ENCODE measurements at places on chromosomes 11 and 22.

DNA sequence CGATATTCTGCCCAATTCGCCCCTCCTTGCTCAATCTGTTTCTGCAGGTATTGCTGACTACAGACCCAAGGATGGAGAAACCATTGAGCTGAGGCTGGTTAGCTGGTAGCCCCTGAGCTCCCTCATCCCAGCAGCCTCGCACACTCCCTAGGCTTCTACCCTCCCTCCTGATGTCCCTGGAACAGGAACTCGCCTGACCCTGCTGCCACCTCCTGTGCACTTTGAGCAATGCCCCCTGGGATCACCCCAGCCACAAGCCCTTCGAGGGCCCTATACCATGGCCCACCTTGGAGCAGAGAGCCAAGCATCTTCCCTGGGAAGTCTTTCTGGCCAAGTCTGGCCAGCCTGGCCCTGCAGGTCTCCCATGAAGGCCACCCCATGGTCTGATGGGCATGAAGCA, 9.2 kb upstream of the SLC35E4 start:
- DNase-seq: no peak

GRCh38 chr11:123478352-123478987, 48.4 kb downstream of the GRAMD1B start:
- peak; percentile 40 for DNase-seq

- DNase-seq: no peak
These were observed 963.4 kb upstream of the CCDC90B start for GRCh38 chr11:84249344-84250135.

DNA sequence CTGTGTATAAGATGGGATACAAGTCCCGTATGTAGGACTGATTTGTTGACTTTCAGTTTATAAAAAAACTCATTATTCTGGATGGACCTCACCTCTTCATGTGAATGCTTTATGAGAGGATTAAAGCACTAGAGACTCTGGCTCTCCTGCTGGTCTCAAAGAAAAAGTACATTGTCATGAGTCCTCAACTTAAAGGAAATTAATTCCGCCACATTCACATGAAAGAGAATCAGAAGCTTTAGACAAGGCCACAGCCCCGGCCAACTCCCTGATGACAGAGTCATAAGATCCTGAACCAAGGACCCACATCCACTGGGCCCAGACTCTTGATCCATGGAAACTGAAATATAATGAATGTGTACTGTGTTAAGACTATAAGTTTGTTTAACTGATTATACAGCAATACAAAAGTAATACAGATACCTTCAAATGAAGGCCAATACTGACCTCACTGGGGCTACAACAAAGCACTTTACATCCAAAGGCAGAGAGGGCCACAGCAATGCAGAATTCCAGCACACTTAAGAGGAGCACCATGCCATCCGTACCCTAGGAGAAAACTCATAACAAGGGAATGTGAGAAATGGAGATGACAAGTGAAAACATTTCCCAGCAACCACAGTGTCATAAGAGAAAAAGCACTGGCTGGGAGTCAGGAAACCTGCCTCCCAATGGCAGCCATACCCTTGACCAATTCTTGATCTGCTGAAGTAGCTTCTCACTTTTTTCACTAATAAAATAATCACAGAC, 25.4 kb upstream of the MS4A6A start:
- DNase-seq: no peak

DNA sequence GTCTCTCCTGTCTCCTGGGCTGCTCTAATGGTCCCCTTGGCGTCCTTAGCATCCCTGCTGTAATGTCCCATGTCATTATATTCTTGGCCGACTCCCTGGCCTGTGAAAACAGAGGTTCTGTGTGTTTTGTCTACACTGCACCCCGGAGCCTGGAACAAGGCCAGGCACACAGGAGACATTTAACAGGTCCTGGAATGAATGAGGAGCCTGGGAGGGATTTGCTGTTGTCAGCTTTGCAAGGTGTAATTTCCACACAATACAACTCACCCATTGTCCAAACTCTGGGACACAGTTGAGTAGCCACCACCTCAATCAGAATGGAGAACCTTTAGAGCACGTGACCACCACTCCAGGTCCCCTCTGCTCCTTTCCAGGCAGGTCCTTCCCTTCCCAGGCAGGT, 14.9 kb upstream of the PDGFB start:
- DNase-seq: no peak

DNA sequence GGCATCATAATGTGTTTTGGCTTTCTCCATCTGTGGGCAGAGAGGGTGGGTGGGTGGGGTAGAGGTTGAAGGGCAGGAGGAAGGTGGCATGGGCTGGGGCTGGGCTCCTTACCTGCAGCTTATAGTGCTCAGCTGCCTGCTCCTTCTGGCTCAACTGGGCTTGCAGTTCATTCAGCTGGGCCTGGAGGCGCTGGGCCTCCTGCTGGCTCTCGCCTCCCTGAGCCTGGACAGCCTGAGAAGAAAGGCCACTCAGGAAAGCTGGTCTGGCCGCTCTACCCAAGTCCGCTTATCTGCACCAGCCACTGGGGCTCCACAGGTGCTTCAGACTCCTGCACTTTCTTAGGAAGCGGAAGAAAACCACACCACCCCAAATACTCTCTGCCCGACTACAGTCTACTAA, 10.4 kb downstream of the IL18BP start:
- DNase-seq: no peak

- peak; percentile 45 for DNase-seq
These were observed 3.8 kb upstream of the OR5A2 start for GRCh38 chr11:59429924-59430516.

- DNase-seq: no peak
These were observed 15.2 kb downstream of the TANGO2 start for GRCh38 chr22:20036084-20036482.

- no peak for DNase-seq
These were observed 90.6 kb downstream of the LARGE1 start for GRCh38 chr22:33829546-33830280.

- no peak for DNase-seq
These were observed 1.4 kb upstream of the RCE1 start for GRCh38 chr11:66841861-66842260.

GRCh38 chr11:61332281-61332796, 566 bp downstream of the DDB1 start:
- DNase-seq: peak; percentile 31

DNA sequence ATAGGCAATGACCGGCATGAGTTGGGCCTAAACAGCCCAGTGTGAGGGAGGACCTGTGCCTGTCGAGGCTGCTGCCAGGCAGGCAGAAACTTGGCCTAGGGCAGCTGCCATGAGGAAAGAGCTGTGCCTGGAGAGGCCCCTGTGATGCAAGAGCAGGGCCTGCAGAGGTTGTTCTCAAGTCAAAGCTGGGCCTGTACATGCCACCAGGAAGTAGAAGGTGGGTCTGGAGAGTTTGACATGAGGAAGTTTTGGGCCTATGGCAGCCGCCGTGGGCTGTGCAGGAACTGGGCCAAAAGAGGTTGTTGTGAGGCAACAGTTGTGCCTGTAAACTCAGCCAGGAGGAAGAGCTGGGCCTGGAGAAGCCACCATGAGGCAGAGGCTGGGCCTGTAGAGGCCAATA, 43.2 kb downstream of the OR4C45 start:
- no peak for DNase-seq

DNA sequence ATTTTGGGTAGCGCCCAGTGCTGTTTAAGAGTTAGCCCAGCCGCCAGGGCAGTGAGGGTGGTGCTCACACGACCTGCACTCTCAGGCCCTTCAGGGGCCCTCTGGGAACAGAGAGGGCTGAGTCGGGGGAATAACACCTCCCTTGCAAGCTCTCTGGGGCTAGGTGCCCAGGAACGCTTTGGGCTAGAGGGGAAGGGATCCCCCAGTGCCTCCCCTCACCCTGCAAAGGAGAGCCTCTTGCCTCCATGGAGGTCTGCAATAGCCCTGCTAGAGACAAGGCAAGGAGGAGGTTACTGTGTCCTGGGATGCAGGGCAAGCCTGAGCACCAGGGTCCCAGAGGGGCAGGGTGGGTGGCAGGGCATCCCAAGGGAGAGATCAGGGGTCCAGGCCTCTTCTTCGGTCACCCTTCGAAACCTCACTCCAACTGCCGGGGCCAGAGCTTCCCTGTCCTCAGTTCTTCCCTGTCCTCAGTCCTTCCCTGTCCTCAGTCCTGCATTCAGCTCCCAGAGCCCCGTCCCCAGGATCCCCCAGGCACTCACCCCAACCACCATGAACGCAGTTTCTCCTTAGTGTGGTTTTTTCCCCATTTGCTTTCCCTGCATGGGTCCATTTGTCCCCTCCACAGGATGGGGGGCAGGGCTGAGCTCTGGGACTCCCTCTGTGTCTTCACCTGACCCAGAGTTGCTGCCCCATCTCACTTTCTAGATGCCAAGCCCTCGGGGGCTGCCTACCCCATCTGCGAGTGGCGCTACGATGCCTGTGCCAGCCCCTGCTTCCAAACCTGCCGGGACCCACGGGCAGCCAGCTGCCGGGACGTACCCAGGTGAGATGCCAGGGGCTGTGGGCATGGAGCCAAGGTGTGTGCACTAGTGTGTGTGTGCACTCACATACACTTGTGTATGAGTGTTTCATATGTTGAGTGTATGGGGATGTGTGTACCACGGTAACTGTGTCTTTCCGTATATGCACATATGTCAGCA, 60.8 kb downstream of the OTOG start:
- no peak for DNase-seq

DNA sequence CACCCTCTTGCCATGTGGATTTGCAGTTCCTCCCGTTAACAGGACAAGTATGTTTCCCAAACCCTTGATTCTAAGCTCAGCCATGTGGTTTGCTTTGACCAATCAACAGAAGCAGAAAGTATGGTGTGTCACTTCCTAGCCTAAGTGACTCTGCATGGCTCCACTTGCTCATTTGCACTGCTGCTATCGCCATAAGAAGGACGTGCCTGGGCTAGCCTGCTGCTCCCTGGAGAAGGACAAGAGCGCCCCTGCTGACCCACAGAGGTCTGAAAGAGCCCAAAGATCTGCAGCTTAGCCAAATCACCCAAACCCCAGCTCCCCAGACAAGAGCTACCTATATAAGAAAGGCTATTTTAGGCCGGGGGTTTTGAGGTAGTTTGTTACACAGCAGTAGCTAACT, 18.0 kb downstream of the TBRG1 start:
- DNase-seq: no peak

- DNase-seq: no peak
These were observed 175.1 kb downstream of the SWAP70 start for GRCh38 chr11:9838961-9839360.

GRCh38 chr11:35962369-35963138, 18.7 kb downstream of the LDLRAD3 start:
- DNase-seq: no peak

GRCh38 chr22:40332319-40332781, 13.9 kb upstream of the ADSL start:
- peak; percentile 16 for DNase-seq

DNA sequence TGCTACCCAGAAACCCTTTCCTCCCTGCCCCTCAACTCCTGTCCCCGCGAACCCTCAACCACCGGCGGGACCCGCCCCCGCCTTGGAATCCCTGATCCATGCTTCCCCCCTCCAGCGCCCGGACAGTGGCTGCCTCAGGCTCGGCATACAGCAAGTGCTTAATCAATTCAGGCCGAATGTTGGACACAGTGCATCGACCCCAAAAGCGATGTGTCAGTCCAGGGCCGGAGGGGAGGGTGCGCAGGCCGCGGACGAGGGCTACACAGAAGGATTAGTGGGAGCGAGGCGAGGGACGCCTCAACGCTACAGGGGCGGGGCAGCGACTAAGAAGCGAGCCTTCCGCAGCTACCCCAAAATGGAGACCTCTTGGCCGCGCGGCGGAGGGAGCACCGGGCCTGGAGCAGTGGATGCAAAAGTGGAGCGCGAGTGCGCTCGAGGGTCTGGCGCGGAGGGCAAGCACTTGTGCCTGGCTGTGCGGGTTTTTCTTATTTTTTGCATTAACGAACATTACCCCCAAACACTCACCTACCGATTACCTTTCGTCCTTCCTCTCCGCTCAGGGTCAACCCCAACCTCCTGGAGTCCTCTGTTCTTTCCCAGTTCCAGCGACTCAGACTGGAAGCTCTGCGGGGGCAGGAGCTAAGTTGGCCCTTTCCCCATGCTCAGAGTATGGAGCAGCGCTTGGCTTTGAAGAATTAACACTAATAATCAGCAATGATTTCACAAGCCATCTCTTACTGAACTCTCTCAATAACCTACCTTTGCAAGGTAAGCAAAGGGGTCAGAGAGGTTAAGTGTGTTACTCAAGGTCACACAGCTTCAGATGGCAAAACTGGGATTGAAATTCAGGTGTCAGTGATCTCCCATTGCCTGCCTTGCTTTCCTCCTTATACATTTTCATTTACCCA, 30.0 kb upstream of the WNT11 start:
- peak; percentile 64 for DNase-seq

- no peak for DNase-seq
These were observed 44.4 kb upstream of the PPP6R3 start for GRCh38 chr11:68416070-68416578.

DNA sequence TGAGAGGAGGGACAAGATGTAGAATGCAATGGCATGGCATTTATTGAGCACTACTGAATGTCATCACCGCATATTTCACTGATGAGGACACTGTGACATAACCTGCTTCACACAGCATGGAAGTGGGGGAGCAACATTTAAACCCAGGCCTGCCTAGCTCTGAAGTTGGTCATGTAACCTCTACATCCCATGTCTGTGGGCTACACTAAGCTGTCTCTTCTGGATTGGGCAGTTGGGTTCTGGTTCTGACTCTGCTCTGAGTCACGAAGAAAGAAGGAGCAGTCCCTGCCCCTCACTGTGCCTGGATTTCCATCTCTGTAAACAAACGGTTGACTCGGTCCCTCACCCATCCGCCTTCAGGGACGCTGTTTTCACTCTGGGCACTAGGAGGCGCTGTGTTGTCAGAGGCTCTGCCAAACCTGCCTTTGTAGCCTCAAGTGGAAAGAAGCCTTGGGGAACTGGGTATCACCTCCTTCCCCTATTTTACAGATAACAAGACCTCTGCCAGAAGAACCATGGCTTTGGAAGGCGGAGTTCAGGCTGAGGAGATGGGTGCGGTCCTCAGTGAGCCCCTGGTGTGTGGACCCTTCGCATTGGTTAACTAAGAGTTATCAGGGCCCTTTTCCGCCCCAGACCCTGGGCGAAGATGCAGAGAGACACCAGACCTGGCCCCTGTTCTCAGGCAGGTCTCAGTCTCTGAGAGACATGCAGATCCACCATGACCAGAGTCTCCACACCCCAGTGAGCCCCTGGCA, 12.7 kb upstream of the ARHGEF17 start:
- DNase-seq: peak; percentile 88

- no peak for DNase-seq
These were observed 492.9 kb upstream of the ANO3 start for GRCh38 chr11:25838918-25839625.

All from activated CD4-positive, alpha-beta T cell treated with anti-CD3 and anti-CD28 coated beads for 48 hours (primary cell).